GF-D8 (cell line): ENCODE measurements at places on chromosomes 5 and 9.
A peak's percentile ranks its signal among the peaks of the same experiment; 100 is the strongest.

- DNase-seq: no peak
Observed at GRCh38 chr5:78821536-78822021, 163.5 kb downstream of the ARSB start.

DNA sequence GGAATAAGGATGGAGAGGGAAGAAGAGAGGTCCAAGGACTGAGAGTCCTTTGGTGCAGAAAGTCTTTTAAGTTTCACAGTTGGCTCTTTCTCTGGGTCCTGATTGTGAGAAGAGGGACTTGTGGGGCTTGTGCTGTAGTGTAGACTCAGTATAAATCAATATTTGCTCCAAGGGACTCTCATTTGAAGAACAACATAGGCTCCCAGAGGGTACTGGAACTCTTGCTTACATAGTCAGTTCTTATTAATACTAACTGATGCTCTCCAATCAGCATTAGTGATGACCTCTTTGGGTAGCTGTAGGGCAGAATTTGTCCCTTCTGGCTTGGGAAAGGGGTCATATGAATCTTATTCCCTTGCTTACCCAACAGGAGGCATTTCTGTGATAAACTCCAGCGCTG is 62.5 kb upstream of the CXCL14 start:
- DNase-seq: no peak

GRCh38 chr9:34143116-34143515 is 16.6 kb upstream of the DCAF12 start:
- DNase-seq: peak; percentile 54

GRCh38 chr5:41346609-41347008 is 133.3 kb upstream of the C6 start:
- DNase-seq: no peak

GRCh38 chr9:133632806-133633680 is 3.1 kb upstream of the DBH start:
- DNase-seq: no peak

- DNase-seq: no peak
Observed at GRCh38 chr9:121945281-121945680, 147.8 kb downstream of the TTLL11 start.

GRCh38 chr9:18947892-18948339 is 85.1 kb downstream of the SAXO1 start:
- peak; percentile 55 for DNase-seq

- no peak for DNase-seq
Observed at GRCh38 chr5:135271533-135272310, 127.3 kb downstream of the MACROH2A1 start.

- DNase-seq: no peak
Observed at GRCh38 chr5:138458384-138458783, 6.9 kb upstream of the EGR1 start.

- no peak for DNase-seq
Observed at GRCh38 chr5:134453016-134453415, 41.3 kb upstream of the CDKN2AIPNL start.

DNA sequence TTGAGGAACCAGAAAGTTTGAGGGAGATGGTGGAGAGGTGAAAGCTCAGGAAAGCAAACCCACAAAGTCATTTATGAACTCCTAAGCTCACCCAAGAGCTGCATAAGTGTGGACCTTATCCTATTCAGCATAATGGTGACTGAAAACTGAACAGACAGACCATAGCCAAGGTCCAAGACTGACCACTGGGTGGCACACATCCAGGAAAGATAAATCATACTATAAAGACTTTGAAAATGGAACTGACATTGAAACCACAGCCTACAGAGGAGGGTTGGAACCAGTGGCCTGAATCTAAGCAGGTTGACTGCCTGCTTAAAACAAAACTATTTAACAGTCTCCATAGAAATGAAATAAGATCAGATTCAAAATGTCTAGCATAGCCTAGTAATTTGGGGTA is 121.0 kb upstream of the RGS7BP start:
- no peak for DNase-seq

- no peak for DNase-seq
Observed at GRCh38 chr9:71681708-71682272, 86.5 kb downstream of the CEMIP2 start.

GRCh38 chr5:82335806-82336205 is 57.7 kb upstream of the RPS23 start:
- DNase-seq: no peak

GRCh38 chr5:72324189-72324825 is 4.1 kb downstream of the PTCD2 start:
- DNase-seq: no peak

GRCh38 chr5:16994565-16994964 is 58.5 kb upstream of the MYO10 start:
- DNase-seq: no peak

GRCh38 chr9:73437758-73438157 is 286.1 kb downstream of the ANXA1 start:
- DNase-seq: no peak

- no peak for DNase-seq
Observed at GRCh38 chr5:177980743-177981151, 15.3 kb downstream of the PROP1 start.

- no peak for DNase-seq
Observed at GRCh38 chr9:98339987-98340800, 84.7 kb upstream of the TBC1D2 start.

GRCh38 chr5:2417301-2417700 is 334.2 kb downstream of the IRX2 start:
- no peak for DNase-seq

GRCh38 chr5:41827792-41828191 is 42.4 kb downstream of the OXCT1 start:
- DNase-seq: no peak
